ENCODE measurements at places on chromosomes 7 and 10.

GRCh38 chr7:136102881-136103280 is 125.7 kb upstream of the MTPN start:
- no peak for DNase-seq

DNA sequence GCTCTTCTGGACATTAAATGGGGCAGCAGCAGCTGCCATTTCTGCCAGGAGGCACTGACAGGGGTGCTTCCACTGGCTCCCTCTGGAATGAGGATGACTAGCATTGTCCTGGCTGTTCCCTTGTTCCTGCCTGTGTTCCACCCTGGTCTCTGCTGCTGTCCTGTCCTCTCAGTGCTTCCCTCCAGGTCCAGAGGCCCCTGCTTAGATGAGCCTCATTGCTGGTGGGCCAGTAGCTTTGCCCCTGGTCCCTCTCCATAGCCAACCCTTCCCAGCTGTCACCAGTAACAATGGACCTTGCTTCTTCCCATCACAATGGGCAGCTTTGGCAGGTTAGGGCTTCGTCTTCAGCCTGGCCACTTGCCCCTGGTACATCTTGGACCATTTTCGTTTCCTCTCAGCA is 561.1 kb downstream of the TCERG1L start:
- no peak for DNase-seq

GRCh38 chr10:70222340-70222794 is 10.9 kb downstream of the PPA1 start:
- DNase-seq = no peak

GRCh38 chr10:103666762-103667150 is 173.3 kb downstream of the NEURL1 start:
- no peak for DNase-seq

GRCh38 chr10:96655461-96656197 is 64.7 kb downstream of the PIK3AP1 start:
- DNase-seq = no peak

GRCh38 chr10:11535346-11535959 is 76.0 kb downstream of the USP6NL start:
- no peak for DNase-seq

- DNase-seq = peak; percentile 66
These were observed 26.9 kb downstream of the MYPN start for GRCh38 chr10:68135922-68136792.

Measured in amniotic epithelial cell (primary cell).